ENCODE measurements at places on chromosomes 5 and 9.
A peak's percentile ranks its signal among the peaks of the same experiment; 100 is the strongest.

GRCh38 chr5:53871050-53871449, 310.6 kb downstream of the NDUFS4 start:
- no peak for DNase-seq

DNA sequence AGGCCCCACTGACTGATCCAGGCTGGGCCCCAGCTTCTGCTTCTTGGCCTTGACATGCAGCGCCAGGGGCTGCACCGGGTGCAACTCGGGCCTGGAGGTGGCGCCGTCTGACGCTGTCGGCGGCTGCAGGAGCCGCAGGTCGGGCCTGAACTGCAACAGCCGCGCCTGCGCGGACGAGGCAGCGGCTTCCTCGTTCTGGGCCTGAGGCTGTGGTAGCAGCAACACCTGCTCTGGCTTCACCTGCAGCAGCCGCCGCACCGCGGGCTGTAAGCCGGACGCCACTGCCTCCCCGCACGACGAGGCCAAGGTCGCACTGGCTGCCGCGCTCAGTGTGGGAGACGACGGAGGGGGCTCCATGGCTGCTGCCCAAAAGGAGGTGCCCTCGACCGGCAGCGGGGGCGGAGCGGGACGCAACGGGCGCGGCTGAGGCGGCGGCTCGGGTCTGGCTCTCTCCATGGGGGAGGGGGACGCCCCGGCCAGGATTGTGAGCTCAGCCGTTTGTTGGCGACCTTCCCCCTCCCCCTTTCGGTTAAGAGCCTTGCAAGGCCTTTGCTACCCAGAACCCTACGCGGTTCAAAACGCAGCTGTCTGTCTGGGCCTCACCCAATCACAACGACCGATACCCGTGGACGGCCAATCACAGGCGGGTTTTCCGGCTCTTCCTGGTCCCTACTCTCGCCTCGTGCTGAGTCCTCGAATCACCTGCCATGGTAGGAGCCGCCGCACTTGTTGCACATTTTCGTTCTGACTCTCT, 438 bp downstream of the SOX30 start:
- DNase-seq, result peak; percentile 89

- no peak for DNase-seq
Measured at GRCh38 chr5:116456036-116456435, 118.6 kb downstream of the SEMA6A start.

- DNase-seq, result no peak
Measured at GRCh38 chr5:93360436-93361088, 220.5 kb downstream of the NR2F1-AS1 start.

DNA sequence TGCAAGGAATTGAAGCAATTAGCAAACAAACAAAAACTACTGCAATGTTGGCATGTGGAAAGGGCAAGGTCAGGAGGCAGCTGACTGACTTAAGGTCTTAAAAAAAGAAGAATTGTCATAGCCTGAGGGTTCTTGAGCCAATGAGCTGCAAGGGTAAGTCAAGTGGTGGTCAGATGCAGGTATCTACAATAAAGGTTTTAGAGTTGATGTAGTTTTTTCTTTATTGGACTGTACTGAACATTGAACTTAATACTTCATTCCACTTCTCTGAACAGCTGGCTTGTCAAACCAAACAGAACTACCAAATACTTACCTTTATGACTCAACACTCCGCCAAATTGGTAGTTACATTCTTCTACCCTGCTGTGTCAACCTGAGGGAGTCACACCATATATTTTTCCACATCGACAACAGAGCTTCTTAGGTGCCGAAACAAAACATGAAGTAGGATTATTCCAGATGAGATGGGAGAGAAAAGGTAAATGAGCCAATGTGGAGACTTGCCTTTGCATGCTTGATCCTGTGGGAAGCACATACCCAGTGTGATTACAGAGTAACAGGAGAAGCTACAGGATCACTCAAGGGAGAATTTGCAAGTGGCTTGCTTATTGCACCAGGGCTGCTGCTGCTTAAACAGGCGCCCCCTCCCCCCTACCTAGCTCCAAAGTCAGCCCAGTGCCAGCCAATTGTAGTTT, 35.3 kb downstream of the EQTN start:
- DNase-seq, result no peak

GRCh38 chr5:76943006-76943405, 9.8 kb upstream of the CRHBP start:
- DNase-seq, result no peak

DNA sequence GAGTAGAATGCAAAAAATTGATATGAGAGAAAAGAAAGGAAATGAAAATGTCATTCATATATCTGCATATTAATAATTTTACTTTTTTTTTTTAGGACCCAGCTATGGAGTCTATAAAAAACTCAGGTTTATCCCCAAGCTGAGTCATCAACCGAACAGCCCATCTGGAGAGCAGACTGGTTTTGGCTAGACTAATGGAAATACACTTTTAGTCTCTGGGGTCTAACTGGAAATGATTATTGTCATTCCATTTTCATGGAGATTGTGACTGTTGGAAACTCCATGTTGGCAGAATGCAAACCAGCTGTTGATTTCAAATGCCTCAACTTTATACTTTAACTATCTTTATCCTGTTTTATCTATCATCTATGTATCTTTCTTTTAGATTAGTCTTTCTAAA, 28.7 kb downstream of the ANXA1 start:
- no peak for DNase-seq

GRCh38 chr5:68242743-68243142, 27.2 kb downstream of the PIK3R1 start:
- no peak for DNase-seq

DNA sequence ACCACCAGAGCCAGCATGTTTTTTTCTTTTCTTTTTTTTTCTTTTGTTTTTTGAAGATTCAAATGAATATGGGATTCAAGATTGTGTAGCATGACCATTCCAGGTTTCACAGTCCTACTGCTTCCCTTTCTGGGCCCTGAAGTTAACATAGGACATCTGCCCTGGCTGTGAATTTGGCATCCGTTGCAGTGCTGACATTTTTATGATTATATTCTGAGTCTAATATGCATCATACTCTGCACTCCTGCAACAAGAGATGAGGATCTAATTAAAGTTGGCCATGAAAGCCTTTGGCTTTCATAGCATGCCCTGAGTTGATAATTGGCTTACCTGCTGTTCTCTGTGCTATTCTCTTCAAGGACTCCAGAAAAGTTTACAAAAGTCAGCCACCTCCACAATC, 29.8 kb downstream of the C5orf22 start:
- no peak for DNase-seq

- no peak for DNase-seq
Measured at GRCh38 chr5:36418152-36418979, 116.7 kb upstream of the RANBP3L start.

DNA sequence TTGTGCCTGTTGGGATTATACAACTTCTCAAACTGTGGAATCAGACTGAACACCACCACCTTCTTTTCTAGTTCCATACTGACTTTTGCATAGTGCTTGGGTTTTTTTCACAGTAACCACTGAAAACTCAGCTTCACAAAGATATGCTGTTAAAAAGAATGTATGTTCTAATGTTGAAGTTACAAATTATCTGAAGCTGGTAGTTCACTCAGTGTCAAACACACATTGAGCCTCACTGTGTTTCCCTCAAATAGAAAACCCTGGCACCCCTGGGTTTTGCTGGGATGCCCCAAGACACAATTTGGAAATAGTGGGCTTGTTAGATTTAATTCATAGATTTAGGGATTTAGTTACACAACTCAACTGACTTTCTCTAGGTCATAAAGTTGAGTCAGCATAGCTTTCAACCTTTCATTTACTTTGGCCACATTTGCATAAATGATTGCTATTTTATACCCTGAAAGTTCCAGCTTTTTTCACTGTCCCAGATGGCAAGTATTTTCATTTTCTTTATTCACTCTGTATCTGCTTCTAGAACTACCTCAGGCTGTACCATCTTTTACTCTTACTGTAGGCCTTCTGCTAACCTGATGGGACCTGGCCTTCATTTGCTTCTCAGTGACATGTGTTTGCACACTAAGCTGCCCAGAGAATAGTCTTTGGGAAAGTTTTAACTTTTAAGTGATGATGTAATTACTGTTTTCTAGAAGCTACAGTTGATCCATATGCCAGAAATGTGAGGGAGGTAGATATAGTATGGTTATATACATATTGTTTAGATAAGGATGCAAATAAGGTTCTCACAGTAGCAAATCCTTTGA, 115.1 kb downstream of the CDC42SE2 start:
- DNase-seq, result no peak

- peak; percentile 44 for DNase-seq
Measured at GRCh38 chr9:14768405-14769229, 46.1 kb upstream of the CER1 start.

DNA sequence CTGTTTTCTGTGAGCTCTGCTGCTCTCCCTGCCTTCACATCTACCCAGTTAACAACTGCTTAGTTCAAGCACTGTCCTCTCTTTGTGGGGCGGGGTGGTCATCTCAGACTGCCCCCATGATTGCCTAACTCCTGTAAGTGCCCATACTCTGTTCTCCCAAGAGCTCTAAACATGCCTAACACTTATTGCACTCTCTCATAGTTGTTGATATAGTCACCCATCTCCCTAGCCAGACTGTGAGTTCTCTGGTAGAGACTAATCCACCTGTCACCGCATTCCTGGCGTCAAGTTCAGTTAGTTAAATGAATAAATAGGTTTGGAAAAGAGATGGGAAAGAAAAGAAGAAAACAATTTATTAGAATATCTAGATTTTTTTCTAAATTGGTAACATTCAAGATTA, 18.3 kb upstream of the MUSK start:
- DNase-seq, result no peak

DNA sequence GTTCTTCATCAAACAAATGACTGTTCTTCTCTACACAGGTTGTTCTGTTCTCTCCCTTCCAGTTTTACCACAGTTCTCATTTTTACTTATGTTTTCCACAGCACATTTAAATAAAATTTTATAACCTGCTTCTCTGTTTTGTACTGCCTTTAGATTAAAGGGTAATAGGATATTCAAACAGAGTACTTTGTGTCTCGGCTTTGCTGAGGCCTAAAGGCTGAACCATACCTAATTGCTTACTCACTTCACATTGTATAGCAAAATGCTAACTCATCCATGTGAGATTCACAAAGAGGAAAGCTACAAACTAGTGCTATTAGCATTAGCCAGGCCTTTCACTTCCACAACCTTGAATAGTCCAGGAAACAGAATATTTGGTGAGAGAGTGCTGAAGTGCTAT, 200.3 kb downstream of the TRPM3 start:
- no peak for DNase-seq

GRCh38 chr9:98658951-98659351, 49.8 kb downstream of the GABBR2 start:
- no peak for DNase-seq

DNA sequence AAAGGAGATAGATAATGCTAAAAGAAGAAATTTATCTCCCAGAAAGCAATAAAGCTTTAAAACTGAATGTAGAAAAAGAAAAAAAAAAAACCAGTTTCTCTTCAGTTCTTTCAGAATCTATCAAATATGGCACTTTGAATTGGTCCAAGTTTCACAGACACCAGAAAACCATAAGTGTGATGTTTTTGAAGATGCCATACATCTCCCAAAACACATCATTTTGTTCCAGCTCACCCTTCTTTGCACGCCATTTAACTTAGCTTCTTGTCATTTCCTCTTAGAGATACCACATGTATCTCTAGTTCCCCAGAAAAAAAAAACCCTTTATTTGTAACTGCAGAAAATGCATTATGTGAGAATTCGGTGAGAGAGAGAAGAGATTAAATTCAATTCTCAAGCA, 46.1 kb upstream of the MAMDC2 start:
- DNase-seq, result no peak

DNA sequence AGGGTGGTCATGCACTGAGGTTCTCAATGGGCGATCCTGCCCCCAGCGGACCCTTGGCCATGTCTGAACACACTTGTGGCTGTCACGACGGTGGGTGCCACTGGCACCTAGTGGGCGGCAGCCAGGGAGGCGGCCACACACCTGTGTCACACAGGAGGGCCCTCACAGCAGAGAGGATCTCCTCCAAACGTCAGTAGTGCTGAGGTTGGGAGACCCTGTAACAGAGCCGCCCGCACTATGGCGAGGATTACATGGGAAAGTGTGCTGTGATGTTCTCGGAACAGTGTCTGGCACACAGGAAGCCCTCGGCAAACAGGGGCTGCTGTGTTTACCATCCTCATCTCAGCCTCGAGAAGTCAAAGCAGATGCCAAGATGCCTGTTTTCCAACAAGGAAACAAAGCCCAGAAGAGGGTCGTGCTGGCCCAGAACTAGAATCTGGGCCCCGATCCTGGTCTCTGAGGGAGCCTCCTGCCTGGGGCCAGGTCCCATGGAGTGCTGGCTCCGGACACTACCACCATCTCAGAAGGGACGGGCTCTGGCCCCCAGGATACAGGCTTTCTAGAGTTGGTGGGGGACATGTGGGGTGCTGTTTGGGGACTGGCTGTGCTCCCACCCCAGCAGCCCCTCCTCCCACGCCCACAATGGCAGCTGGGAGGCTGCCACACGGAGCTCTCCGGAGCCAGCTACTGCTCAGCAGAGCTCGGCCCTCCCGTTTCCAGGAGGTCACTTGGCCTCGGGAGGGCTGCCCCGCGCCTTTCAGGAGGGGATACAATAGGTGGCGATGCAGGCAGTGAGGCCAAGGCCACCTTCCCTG, 48.2 kb downstream of the DBH start:
- no peak for DNase-seq

- no peak for DNase-seq
Measured at GRCh38 chr5:180253036-180253824, 38.7 kb downstream of the MAPK9 start.

GRCh38 chr5:66145737-66146136, 1.6 kb downstream of the SREK1 start:
- DNase-seq, result no peak

GRCh38 chr5:104071887-104072286, 509.3 kb upstream of the NUDT12 start:
- no peak for DNase-seq

DNA sequence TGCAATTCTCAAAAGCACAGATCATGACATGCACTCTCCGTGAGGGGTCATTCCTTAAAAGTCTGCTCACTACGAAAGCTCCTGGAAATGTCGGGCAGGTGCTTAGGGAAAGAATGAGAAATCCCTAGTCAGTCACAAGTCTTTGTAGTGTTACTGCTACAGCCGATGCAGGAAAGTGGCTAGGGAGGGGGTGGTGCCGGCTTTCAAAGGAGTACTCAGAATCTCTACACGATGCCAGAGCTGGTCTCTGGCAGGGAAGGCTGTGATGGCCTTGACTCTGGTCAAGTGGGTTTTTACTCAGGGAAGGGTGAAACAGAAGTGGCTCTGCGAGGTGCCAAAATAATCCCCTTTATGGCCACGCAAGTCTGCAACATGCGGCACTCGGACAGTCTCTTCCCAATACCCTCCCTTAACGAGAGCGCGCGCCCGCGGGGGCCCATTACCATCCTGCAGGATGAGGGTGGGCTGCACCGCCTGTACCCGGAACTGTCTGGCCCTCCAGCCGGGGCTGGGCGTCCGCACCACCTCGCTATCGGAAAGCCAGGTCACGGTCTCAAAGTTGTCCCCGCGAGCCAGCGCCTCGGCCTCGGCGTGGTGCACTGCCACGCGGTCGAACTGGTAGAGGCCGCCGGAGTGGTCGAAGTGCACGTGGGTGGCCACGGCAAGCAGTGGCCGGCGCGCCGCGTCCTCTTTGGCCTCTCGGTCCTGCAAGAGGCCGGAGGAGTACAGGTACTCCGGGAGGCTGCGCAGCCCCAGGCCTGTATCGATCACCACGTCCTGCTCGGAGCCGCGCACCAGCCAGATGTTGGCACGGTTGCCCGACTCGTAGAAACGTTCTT, 956 bp downstream of the MBLAC2 start:
- DNase-seq, result no peak

GRCh38 chr5:168647083-168647482, 67.9 kb upstream of the PANK3 start:
- DNase-seq, result no peak

GRCh38 chr9:84832453-84832852, 162.9 kb downstream of the NTRK2 start:
- DNase-seq, result no peak

GRCh38 chr5:1806974-1807373, 5.8 kb downstream of the NDUFS6 start:
- no peak for DNase-seq

All from DMS153 (cell line).